ENCODE measurements at places on chromosomes 5 and 9.
A peak's percentile ranks its signal among the peaks of the same experiment; 100 is the strongest.

DNA sequence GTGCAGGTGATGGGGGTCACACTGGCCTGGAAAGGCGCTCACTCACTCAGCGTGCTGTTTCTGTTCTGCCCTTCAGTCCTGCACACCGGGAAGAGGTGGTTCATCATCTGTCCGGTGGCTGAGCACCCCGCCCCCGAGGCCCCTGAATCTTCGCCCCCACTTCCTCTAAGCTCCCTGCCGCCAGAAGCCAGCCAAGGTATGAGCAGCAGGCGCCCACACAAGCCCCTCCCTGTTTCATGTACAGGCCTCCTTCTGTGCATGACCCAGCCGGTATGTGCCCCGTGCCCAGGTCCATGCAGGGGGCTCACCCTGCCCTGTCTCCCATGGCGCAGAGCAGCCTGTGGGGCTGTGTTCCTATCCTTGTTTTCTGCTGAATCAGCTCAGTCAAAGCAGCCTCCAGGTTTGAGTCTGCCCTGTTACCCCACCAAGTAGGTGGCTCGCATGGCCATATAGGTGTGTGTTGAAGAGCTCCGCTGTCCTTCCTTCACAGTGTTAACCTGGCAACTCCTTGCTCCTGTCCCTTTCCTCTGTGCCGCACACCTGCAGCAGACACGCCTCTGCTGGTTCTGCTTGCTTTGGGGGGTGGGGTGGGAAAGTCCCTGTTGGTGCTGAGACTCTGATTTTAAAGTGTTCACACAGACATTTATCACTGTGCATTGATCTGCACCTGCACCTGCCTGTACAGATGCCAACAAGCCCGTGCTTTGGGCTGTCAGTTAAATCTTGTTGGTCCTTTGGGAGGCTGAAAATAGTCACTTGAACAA is 84.8 kb downstream of the WNK2 start:
- no peak for DNase-seq

DNA sequence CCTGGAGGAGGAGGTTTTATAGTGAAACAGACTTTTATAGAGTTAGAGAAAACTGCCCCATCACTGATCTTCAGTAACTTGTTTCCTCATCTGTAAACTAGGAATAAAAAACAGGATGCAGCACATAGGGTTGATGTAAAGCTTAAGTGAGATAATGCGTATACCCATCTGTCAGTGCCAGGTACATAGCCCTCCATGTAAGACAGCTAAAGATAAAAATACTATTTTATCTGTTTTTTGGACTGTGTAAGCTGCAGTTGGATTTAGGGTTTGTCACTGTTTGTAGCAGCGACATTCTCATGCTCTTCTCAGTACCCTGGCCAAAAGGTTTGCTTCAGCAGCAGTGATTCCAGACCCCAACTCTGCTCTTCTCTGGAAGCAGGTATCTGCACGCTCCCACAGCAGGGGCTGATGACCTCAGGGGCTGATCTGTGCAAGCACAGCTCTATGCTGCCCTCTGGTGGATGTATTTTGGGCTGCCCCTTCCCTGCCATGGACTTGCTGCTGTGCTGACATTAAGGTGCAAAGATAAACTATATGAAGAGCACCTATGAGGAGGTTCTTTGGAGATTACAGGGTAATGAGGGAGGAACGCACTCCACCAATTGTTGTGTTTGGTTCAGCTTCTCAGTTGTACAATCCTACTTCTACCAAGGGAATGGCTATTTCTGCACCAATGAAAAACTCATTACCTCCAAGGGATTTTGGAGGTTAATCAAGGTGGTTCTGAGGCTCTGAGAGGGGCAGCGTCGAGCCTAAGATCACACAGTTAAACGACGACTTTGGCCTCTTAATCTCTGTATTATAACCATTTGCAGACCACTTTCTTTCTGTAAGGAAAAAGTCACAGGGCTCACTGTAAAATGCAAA is 13.1 kb downstream of the HMHB1 start:
- DNase-seq = peak; percentile 42

- no peak for DNase-seq
Observed at GRCh38 chr5:178424810-178425177, 165.4 kb downstream of the COL23A1 start.

- no peak for DNase-seq
Observed at GRCh38 chr9:133980864-133981588, 11.1 kb downstream of the VAV2 start.

DNA sequence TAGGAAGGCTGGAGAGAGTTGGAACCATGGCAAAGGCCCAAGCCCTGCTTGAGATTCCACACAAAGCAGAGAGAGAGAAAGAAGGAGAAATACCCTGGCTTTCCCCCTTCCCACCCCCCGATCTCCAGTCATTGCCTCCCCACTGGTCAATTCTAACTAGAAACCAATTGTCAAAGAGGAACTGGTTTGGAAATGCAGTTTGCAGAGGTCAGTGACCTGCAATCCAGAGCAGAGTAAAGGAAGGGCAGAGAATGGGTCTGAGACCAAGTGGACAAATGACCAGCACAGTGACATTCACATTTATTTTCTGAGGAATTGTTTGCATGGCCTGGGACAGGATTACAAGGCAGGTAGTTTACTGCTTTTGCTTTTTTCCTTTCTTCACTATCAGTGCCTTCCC is 37.5 kb upstream of the ZFYVE16 start:
- no peak for DNase-seq

DNA sequence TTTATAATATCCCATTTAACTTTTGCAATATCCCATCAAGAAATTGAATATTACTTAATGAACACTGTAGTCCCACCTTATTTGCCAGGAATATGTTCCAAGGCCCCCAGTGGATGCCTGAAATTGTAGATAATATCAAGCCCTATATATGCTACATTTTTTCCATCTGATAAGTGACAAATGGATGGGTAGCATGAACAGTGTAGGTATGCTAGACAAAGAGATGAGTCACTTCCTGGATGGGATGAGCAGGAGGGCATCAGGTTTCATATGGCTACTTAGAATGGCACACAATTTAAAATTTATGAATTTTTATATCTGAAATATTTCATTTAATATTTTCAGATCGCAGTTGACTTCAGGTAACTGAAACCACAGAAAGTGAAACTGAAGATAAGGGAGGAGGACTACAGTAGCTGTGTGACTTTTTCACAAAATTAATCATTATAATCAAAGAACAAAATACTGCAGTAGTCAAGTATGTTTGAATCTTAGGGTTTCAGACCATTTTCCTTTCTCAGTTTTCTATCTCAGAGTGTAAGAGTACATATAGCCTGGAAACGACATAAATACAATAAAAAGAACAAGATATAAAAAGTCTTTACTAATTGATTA is 636.4 kb upstream of the ARRDC3 start:
- no peak for DNase-seq

GRCh38 chr9:22838266-22838665 is 391.6 kb downstream of the DMRTA1 start:
- DNase-seq = no peak

GRCh38 chr9:125757834-125758233 is 10.7 kb downstream of the PBX3 start:
- no peak for DNase-seq

GRCh38 chr5:141681695-141682641 is at the start of gene ARAP3:
Gene ARAP3, minus strand, starts transcription at chr5:141682230. Its CDS starts 1,744 bp downstream, at chr5:141680486.
- DNase-seq = peak; percentile 73
